NCI-H526 treated with DMSO at 0.1 percent for 48 hours (cell line): ENCODE measurements at places on chromosomes 16 and 17.

- peak; percentile 23 for DNase-seq
Observed at GRCh38 chr17:11644265-11645212, 46.3 kb downstream of the DNAH9 start.

DNA sequence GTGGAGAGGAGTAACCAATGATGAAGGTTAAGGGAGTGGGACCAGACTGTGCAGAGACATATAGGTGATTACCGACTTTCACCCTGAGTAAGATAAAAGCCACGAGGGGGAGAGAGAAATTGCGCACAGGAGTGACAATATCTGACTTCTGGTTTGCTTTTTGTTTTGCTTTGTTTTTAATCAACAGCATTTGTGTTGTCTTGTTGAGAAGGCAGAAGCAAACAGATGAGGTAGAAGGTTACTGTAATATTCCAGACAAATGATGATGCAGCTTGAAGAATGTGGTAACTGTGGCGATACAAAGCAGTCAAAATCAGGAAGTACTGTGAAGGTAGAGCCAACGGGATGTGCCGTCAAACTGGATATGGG lies 7.5 kb downstream of the PELP1 start:
- DNase-seq = no peak

DNA sequence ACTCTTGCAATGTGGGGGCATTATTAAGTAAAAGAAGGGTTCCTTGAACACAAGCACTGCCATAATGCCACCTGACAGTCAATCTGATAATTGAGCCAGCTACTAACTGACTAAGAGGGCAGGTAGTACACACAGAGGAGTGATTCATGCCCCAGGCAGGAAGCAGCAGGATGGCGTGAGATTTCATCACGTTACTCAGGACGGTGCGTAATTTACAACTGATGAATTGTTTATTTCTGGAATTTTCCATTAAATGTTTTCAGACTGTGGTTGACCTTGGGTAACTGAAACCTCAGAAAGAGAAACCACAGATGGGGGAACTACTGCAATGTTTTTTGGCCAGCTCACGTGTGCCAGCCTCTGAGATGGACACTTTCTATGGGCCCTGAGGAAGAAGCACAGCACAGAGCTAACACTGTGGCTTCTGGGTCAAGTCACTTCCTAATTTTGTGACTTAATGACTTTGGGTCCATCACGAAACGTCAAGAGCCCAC lies 46.7 kb downstream of the C17orf67 start:
- DNase-seq = no peak

DNA sequence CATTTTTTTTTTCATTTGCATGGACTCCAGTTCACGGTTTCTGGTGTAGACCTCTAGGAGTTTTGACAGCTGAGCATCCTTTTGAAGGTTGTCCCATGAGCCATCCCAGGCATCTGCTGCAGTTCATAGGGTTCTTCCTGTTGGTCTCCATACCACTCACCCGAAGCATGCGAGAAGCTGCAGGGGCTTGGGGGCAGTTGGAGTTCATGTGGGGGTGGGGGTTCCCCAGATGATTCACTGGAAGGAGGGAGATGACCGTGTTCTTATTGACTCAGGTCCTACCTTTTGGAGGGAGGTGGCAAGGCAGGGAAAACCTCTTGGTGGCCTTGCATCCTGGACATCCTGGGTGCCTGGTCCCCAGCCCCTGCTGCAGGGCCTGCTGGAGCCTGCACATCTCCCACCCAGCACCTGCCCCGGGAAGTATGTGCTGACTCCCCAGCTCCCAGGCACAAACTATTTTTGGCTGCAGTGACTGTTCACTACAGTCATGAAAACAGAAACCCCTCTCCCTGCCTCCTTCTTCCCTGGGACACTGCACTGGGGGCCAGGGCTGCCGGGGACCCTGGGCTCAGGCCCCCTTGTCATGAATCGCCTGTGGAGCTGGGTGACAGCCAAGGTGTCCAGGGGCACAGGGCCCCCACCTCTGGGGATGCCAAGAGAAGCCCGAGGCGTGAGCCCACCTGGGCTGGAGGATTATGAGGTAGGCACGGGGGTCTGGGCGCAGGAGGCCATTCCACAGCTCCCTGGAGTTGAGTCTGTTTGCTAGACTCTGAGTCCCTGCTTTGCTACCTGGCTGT lies 64.9 kb upstream of the LGALS9 start:
- DNase-seq = no peak

GRCh38 chr17:36671144-36671543 lies 69.8 kb downstream of the MRM1 start:
- DNase-seq = no peak

GRCh38 chr17:6352016-6352415 lies 82.9 kb downstream of the AIPL1 start:
- DNase-seq = no peak

DNA sequence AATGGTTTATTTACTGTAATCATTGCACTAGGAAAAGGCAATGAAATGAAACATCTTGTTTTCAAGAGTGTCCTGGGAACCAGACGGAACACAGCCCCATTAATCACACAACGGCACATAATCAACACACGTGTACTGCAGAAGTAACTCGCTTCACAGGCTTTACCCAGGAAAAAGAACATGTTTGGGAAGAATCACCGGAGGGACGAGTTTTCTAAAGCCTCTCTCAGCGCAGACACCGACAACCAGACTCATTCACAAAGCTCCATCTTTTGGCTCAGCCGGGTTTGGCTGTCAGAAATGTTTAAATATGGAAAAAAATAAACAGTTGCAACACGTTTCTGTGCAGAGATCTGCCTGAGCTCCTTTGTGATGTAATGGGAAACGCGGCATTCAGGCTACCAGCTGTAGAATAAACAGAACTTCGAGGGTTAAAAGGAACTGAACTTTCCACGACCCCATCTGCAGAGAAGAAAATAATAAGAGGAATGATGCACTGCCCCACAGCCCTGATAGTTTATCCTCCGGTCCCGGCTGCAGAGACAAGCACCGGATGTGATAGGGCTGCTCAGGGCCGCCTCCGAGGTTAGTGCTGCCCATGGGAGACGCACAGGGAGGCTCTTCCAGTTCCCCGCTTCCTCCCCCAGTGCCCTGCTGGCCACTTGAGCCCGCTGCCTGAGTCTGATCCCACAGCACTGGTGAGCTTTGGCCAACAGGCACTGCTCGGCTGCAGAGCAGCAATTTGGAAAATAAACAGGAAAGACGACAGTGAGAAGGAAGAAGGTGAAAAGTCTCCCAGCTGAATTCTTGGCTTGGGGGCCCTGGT lies 119.8 kb downstream of the HIC1 start:
- DNase-seq = no peak

GRCh38 chr16:24854607-24855171 lies 8.9 kb downstream of the SLC5A11 start:
- DNase-seq = no peak

DNA sequence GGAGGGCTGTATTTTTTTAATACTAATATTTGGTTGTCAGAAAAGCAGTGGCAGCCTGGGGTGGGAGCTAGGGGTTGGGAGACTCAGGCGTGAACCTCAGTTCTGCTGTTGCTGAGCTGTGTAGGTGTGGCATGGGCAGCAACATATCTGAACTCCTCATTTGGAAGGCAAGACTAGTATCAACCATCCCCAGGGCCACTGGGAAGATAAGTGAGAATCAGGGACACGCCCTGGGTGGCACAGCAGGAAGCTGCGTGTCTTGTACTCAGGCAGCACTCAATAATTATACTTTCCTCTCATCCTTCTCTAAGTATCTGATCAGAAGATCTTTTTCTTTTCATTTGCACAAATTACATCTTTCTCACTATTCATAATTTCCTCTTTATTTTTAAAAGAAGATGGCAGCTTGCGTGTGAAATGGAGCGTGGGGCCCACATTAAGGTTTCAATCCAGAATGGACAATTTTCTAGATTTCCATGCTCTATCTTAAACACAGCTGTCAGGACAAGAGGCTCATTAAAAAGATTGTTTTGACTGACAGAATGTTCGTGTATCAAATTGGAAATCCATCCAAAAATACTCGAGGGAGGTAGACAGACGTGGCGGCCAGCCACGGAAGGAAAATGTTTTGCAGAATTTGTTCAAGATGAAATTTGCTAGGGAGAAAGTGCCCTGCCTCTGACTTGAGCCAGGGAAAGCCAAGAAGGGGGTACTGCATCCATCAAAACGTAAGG lies 121.1 kb downstream of the CPPED1 start:
- DNase-seq = no peak
